ENCODE measurements at places on chromosomes 5 and 9.

GRCh38 chr5:127508644-127509373 is 8.6 kb upstream of the PRRC1 start:
- DNase-seq, result no peak

- DNase-seq, result no peak
These were observed 8.4 kb upstream of the MAST4 start for GRCh38 chr5:66587771-66588170.

DNA sequence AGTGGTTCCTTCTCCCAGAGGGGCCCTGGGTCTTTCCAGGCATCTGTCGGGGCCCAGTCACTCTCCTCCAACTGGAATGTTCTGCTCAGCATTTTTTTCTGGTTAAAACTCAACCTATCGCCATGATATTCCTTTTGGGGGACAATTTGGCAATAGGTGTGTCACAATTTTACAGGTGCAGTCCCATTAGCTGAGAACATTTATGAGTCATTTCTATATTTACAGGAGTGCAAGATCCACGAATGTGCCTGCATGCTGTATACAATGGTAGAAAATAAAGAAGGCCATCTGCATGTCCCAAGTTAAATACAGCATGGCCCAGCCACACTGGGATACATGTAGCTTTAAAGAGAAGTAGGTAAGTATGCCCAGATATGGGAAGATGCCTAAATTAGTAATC is 28.8 kb upstream of the SEMA4D start:
- no peak for DNase-seq

DNA sequence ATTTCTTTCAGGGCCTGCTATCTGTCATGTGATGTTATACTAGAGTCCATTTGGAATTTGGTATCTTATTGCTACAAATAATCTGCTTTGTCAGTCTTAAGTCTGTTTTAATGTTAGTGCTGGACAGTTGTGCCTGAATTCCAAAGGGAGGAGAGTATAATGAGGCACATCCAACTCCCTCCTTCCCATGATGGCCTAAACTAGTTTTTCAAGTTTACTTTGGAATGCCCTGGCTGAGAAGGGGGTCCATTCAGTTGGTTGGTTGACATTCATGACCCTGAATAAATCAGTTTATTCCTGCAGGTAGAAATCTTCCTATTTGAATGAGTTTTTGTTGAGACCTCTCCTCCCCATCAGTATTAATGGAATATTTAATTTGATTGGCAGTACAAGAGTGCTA is 9.4 kb upstream of the LRRTM2 start:
- no peak for DNase-seq

- no peak for DNase-seq
These were observed 83.7 kb upstream of the FCN2 start for GRCh38 chr9:134796882-134797281.

All from ecto neural progenitor cell (in vitro differentiated cells).